ENCODE measurements at places on chromosomes 16 and 17.

DNA sequence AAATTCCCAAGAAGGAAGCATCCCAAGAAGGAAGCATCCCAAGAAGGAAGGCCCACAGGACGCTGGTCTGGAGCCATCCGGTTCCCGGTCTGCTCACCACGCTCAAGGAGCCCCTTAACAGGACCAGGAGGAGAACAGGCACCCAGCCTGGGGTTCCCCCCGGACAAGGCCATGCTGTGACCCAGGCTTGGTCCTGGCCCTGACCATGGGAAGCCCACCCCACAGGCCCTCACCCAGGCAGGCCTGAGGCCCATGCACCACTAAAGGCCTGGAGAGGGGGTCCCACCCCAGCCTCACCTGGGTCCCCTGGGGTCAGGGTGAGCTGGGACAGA is 340 bp upstream of the ENPP7 start:
- no peak overlapping the region for H3K4me3 ChIP-seq
- H3K27me3 ChIP-seq, result peaks cover 34% of the 10 kb centered on the region
- peaks cover 10% of the 10 kb centered on the region for H3K4me1 ChIP-seq
- DNase-seq, result no peak
- no peaks in the 10 kb centered on the region for H3K36me3 ChIP-seq
- no peak overlapping the region for H3K27ac ChIP-seq

DNA sequence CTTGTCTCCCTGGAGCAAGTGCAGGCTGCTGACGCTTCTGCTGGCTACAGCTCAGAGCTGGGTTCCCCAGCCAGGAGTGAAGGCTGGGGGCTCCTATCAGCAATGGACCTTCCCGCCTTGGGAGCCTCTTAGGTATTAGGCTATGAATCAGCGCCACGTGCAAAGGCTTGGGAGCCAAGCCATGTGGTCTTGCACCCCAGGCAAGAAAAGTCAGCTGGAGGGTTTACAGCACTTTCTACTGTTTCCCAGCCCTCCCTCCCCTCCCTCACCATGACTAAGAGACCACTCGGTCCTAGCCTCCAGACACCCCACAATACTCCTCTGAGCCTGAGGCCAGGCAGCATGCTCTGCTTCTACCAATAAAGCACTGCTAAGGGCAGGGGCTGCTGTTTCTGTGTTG is 12.3 kb downstream of the EPX start:
- no peak for DNase-seq
- no peak overlapping the region for H3K27ac ChIP-seq

DNA sequence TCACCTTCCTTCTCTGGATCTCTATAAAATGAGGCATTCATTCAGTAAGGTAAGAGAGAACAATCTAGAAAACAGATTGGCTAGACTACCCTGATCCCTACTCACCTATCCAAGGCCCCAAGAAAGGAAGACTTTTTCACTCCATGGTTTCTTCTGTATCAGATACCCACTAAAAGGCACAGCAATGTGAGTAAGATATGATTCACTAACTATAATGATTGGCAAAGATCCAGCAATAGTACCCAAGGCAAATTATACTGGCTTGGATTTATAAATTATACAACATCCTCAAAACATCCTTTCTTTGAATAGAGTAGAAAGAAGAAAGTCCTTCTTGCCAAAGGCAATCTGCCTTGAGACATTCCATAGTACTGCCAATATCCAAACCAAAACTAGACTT is 1432.0 kb upstream of the GOT2 start:
- no peak overlapping the region for H3K4me3 ChIP-seq
- no peaks in the 10 kb centered on the region for H3K4me1 ChIP-seq
- H3K27me3 ChIP-seq, result no peaks in the 10 kb centered on the region
- no peak overlapping the region for H3K27ac ChIP-seq

DNA sequence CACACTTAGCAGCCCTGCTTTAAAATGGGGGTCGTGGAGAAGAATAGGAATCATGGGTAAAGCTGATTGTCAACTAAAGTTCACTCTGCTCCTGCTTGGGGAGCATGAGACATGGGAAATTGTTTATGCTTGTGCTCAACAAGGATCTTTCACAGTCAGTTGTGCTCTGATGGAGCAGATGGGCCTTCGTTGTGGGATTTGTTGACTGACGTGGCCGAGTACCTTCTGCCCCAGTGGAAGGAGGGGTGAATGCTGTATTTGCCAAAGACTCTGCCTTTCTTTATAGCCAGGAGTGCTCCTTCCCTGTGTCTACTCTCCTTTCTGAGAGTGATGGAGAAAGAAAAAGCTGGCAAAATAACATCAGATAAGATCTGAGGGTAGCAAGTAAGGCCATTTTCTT is 11.4 kb downstream of the ARSG start:
- H3K27me3 ChIP-seq, result no peaks in the 10 kb centered on the region
- DNase-seq, result no peak
- no peaks in the 10 kb centered on the region for H3K4me1 ChIP-seq

GRCh38 chr16:1036726-1037393 is 35.7 kb upstream of the SSTR5 start:
- H3K36me3 ChIP-seq, result no peaks in the 10 kb centered on the region
- no peak for DNase-seq
- H3K4me1 ChIP-seq, result no peaks in the 10 kb centered on the region
- H3K27me3 ChIP-seq, result peaks cover 61% of the 10 kb centered on the region
- H3K27ac ChIP-seq, result no peak overlapping the region

DNA sequence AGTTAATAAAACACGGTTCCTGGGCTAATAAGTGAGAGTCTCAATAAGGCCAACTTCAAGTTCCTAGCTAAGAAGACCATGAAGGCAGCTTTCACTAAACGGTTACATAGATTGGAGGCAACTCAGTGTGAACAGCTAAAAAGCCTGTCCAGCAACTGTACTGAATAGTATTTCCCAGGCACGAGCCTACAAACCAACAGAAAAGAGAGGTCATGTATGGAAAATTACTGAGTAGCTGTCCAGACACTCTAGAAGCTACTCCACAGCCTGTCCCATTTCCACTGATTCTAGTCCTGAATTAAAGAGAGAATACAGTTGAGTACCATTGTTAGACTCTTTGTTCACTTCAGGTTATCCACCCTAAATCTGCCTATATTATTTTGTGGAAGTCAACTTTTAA is 36.5 kb upstream of the C17orf78 start:
- no peak overlapping the region for H3K4me3 ChIP-seq
- no peaks in the 10 kb centered on the region for H3K27me3 ChIP-seq
- DNase-seq, result no peak
- no peaks in the 10 kb centered on the region for H3K4me1 ChIP-seq

- H3K4me1 ChIP-seq, result peaks cover 43% of the 10 kb centered on the region
- H3K27ac ChIP-seq, result no peak overlapping the region
- H3K36me3 ChIP-seq, result no peaks in the 10 kb centered on the region
- DNase-seq, result no peak
- no peak overlapping the region for H3K4me3 ChIP-seq
- no peaks in the 10 kb centered on the region for H3K27me3 ChIP-seq
Observed at GRCh38 chr17:32995416-32996045, 3.9 kb downstream of the SPACA3 start.

DNA sequence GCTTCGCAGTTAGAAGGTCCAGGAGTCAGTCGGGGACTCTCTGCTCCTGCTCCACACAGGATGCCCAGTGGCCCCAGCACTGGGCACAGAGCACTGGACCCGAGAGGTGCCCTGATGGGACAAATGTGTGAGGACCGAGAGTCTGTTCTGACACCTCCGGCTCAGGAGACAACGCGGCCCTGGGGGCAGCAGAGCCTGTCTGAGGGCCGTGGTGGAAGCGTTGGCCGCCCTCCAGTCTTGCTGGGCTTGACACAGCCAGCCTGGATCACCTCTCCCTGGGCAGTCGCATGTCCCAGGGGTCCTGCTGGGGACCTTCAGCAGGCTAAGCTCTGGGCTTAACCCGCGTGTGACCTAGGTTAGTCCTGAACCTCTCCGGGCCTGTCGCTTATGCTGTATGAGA is 23.1 kb downstream of the LGALS9 start:
- H3K4me3 ChIP-seq, result no peak overlapping the region
- H3K4me1 ChIP-seq, result no peaks in the 10 kb centered on the region
- H3K27me3 ChIP-seq, result no peaks in the 10 kb centered on the region
- no peak overlapping the region for H3K27ac ChIP-seq
- H3K36me3 ChIP-seq, result no peaks in the 10 kb centered on the region
- DNase-seq, result no peak

DNA sequence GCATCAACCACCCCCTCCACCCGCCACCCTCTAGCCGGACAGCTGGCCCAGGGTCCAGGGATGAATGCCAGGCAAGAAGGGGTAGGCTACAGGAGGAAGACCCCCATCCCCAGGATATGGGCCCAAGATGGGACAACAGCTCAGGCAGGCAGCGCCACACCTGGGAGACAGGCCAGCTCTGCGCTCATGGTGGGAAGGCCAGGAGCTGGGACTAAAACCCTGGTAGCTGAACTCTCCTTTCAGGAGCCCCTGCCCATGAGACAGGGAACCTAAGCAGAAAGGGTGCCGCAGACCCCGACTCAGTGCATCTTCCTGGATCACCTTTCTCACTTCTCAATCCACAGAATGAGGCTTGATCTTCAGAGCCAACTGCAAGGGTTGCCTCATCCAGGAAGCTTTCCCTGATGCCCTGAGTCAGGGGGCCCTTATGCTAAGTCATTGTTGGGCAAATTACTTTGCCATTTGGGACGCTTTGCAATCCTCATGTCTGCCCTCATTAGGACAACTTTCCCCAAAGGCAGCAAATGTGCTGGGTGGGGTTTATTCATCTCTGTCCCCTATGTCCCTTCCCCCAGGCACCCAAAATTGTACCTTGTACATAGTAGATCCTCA is 9.0 kb downstream of the ZDHHC1 start:
- no peak overlapping the region for H3K4me3 ChIP-seq
- no peak overlapping the region for H3K27ac ChIP-seq
- no peaks in the 10 kb centered on the region for H3K36me3 ChIP-seq
- DNase-seq, result no peak

DNA sequence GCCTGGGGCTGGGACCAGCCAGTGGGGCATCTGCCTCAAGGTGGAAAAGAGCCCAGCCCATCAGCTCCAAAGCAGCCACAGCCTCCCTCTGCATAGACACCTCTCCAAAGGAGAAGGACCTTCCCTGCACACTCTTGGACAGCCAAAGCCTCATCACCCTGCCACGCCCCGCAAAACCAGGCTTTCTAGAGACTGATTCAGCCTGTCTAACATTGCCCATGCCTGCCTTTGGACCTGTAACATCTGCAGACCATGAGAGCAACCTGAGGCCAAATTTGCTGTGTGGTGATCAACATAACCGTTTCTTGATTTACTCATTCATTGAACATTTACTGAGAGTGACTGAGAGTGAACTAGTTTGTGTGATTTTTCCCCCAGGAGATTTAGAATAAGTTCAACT is 219.7 kb upstream of the HSBP1 start:
- no peaks in the 10 kb centered on the region for H3K36me3 ChIP-seq
- DNase-seq, result no peak
- H3K4me1 ChIP-seq, result no peaks in the 10 kb centered on the region
- H3K4me3 ChIP-seq, result no peak overlapping the region
- H3K27me3 ChIP-seq, result no peaks in the 10 kb centered on the region
- H3K27ac ChIP-seq, result no peak overlapping the region

DNA sequence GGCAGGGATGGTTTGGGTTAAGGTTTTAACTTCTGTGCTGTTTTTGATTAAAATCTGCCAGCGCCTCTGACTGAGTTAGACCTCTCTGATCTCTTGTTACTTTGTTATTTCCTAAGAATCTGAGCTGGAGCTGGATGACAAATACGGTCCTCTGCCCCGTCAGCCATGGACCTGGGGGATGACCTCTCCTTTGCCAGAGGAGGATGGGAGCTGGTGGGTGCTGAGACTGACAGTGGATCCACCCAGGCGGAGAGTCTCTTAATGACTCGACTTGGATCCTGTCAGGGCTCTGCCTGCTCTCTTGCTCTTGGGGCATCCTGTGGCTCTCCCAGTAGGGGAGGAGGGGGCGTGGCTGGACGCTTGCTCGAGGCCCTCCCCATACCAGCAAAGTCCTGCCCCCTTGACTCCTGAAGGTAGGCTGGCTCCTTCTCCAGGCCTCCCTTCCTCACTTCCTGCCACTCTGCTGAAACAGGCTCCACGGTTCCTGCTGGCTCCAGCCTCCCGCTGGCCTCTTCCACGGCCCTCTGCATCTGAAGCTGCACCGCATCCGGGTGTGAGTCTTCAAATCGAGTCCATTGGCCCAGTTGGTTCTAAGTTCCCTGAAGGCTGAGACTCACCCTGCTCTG is 24.8 kb upstream of the MAP3K14 start:
- no peaks in the 10 kb centered on the region for H3K27me3 ChIP-seq
- no peaks in the 10 kb centered on the region for H3K4me1 ChIP-seq
- H3K27ac ChIP-seq, result no peak overlapping the region
- no peak for DNase-seq

GRCh38 chr16:50038756-50039529 is 13.9 kb downstream of the CNEP1R1 start:
- no peak overlapping the region for H3K27ac ChIP-seq
- no peaks in the 10 kb centered on the region for H3K27me3 ChIP-seq
- no peak overlapping the region for H3K4me3 ChIP-seq
- H3K4me1 ChIP-seq, result no peaks in the 10 kb centered on the region
- DNase-seq, result no peak

- no peak for DNase-seq
- H3K27me3 ChIP-seq, result no peaks in the 10 kb centered on the region
- H3K27ac ChIP-seq, result no peak overlapping the region
- no peak overlapping the region for H3K4me3 ChIP-seq
Observed at GRCh38 chr17:28957992-28958355, 6.7 kb upstream of the PHF12 start.

GRCh38 chr16:29977063-29977825 is 3.6 kb downstream of the TAOK2 start:
- H3K27me3 ChIP-seq, result no peaks in the 10 kb centered on the region
- no peak overlapping the region for H3K27ac ChIP-seq
- peaks cover 19% of the 10 kb centered on the region for H3K4me1 ChIP-seq
- H3K4me3 ChIP-seq, result no peak overlapping the region

DNA sequence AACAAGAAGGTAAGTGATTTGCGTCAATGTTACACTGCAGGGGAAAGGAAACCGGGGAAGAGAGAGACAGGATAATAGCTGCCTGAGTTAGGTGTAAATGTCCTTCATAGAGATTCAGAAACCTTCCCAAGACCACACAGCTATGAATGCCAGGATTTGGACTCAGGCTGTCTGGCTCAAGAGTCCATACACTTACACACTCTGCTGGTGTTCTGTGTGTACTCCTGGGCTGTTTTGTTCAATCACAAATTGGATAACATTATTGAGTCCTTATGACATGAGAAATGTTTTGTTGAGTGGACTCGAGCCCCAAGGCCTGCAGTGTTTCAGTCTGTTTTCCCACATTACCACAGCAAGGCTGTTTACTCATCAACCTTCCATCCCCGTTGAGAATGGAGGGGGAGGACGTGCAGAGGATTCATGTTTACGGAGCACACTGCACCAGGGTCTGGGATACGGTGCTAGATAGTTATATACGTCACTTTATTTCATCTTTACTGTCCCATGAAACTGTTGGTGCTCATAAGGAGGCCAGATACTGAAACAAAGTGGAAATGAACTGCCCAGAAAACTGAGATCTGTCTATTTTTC is 450.8 kb downstream of the HAPSTR1 start:
- DNase-seq, result no peak
- no peaks in the 10 kb centered on the region for H3K27me3 ChIP-seq
- H3K4me1 ChIP-seq, result no peaks in the 10 kb centered on the region
- no peak overlapping the region for H3K4me3 ChIP-seq

GRCh38 chr17:60415146-60415545 is 7.1 kb upstream of the CHCT1 start:
- H3K4me3 ChIP-seq, result no peak overlapping the region
- H3K27me3 ChIP-seq, result no peaks in the 10 kb centered on the region
- H3K27ac ChIP-seq, result no peak overlapping the region
- no peak for DNase-seq
- H3K4me1 ChIP-seq, result no peaks in the 10 kb centered on the region

Data from MM.1S (cell line).